Activated CD4-positive, alpha-beta T cell treated with anti-CD3 and anti-CD28 coated beads, Interleukin-2, Interleukin-6, amounts not matched to agents 100 ng/mL and 50 ng/mL, durations not matched to agents 16 hours and 8 hours (primary cell): ENCODE measurements at places on chromosomes 11 and 22.

GRCh38 chr22:20867179-20868024 lies 8.6 kb downstream of the SNAP29 start:
- DNase-seq, result peak; percentile 11

DNA sequence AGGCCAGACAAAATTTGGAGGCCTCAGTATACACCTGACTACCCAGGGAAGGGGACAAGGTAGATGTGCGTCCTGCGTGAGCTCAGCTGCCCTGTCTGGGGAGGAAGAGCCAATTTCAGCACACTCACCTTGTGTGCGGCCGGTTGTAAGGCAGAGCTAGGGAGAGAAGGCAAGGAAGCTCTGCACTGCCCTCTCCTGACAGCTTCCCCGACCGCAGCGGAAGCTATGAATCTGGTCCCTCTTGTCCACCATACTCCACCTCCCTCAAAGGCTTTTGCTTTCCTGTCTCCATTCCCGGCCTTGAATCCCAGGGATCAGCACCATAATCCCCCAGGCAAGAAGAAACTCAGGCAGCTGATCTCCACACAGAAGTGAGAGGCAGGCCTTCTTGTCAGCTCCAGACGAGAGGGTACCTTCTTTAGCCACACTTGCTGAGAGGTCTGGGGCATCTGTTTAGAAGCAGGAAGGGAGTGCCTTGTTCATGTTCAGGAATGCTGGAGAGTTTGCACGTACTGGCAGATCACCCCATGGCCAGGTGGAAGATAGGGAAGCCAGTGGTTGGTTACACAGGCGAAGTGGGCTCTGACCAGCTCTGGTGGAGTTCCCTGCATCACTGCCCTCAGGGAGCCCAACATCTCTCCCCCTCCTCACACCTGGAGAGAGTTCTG lies 62.5 kb downstream of the FEZ1 start:
- peak; percentile 23 for DNase-seq

GRCh38 chr11:84714316-84714780 lies 912.8 kb downstream of the DLG2 start:
- peak; percentile 40 for DNase-seq

- peak; percentile 66 for DNase-seq
These were observed 75.0 kb downstream of the JRKL start for GRCh38 chr11:96464700-96465307.

DNA sequence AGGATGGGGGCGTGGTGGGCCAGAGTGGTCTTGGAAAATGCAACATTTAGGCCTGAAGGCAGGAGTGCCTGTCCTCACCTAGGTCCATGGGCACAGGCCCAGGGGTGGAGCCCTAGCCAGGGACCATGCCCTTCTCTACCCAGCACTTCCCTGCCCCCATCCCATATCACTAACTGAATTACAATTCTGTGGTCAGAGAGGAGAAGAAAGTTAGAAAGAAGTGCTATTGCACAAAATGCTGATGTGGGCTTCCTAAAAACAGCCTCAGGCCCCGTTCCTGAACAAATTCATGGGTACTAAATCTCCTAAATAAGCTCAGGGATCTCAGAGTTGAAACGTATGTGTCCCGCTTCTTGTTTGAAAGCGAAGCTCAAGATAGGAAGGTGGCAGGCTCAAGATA lies 3.5 kb upstream of the ASRGL1 start:
- no peak for DNase-seq

- no peak for DNase-seq
These were observed 28.1 kb downstream of the NRXN2 start for GRCh38 chr11:64694821-64695365.

DNA sequence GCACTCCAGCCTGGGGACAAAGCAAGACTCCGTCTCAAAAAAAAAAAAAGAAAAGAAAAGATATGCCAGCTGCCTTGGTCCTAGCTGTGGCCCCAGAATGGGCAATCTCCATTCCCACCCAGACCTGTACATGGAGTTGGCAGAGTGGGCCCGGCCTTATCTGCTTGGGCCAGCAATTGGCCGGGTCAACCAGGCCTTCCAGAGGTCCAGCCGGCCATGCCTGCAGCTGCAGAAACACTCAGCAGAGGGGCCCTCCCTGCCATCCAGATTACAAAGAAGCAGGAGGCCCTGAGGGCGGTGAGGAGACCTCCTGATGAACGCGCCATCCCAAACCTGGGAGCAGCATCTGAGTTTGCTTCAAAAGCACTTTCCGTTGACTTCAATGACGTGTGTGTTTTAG lies 26.9 kb upstream of the ARFGAP3 start:
- no peak for DNase-seq

DNA sequence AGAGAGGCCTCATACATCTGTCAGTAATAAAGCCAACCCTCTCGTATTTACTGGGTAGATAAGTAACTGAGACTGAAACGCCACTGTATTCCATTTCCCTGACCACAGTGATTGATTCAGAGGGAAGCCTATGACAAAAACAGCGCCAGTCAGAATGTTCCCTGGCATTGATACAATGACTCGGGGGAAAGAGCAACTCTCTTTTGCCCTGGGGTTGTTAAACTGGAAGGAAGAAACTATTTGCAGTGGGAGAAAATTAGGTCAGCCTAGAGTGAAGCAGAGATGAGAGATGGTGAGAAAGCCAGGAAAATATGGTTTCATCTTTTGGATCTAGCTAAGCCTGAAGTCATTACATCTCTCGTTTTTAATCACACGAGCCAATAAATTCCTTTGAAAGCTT lies 48.6 kb upstream of the RBFOX2 start:
- DNase-seq, result no peak

DNA sequence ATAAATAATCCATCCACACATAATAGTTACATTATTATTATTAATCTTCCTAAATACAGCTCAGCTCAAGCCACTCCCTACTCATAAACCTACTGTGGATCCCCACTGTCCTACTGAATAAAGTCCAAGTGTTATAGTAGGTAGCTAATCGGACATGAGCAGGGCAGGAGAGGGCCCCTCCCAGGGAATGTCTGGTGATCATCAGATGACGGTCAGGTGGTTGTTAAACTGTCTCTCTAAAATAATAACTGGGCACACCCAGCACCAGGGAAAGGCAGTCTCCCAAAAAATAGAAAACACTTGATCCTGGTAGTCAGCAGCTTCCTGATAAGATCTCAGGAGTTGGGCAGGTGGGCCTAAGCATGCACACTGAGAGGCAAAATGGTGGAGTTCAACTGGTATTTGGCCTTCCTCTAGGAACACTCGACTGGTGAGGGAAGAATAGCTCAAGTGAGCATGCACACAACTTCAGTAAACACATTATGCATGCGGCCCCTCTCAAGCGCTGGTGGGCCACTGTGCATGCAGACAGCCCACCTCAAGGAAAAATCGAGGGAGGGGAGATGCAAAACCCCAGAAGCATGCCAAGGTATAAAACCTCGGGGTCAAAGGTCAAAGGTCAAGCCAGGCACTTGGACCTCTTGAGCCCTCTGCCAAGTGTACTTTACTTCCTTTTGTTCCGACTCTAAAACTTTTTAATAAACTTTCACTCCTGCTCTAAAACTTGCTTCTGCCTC lies 65.0 kb downstream of the LRRC32 start:
- no peak for DNase-seq
